ENCODE measurements at places on chromosomes 1 and 21.

DNA sequence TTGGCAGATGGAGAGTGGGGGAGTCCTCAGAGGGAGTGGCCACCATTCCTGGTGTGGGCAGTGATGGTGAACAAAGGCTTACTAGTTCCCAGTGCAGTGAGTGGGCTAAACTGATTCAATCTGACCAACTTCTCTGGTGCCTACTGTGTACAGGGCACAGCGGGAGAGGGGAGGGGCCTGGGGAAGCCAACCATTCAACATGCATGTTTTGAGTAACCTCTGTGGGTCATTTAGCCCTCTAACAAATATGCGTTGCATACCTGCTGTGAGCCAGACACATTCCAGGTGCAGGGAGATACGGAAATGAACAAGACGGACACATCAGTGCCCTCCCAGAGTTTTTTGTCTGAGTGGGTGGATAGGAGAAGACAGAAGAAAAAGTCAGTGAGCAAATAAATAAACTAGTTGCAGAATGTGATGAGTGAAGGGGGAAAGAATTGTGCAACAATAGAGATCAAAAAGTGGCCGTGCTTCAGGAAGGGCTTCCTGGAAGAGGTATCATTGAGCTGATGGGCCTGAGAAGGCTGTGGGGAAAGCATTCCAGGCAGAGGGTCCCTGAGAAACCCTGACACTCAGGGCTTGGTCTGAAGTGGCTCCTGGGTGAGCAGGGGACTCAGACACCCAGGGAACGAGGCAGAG, 78.8 kb downstream of the EPHB2 start:
- peak; percentile 39 for DNase-seq

DNA sequence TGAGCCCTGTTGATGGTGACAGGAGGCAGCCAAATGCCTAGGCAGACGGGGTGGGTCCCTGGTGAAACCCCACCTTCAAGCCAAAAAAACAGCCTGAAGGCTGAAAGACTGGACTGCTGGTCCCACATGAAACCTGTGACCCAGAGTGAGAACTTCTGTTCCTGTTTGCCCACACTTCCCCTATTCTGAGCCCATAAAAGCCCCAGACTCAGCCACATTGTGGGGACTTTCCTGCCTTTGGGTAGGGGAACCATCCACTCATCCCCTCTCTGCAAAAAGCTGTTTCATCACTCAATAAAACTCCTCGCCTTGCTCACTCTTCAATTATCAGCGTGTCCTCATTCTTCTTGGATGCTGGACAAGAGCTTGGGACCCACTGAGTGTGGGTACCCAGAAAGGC, 25.2 kb downstream of the HTR6 start:
- DNase-seq: no peak

- no peak for DNase-seq
Observed at GRCh38 chr1:26378088-26378878, 5.7 kb upstream of the ZNF683 start.

DNA sequence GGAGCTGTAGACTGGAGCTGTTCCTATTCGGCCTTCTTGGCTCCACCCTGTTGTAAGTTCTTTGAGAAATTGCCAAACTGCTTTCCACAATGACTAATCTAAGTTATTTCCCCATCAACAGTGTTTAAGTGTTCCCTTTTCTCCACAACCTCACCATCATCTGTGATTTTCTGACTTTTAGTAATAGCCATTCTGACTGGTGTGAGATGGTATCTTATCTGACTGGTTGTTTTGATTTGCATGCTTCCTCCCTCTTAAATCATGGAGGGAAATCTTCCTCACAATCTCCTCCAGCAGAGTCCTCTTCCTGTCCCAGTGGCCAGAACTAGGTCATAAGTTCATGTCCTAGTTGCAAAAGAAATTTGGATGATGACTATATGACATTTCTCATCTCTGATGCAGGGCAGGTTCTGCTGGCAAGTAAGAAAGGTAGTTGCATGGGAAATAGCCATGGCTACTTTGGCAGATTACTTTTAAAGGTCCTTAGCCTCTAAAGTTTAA, 294.0 kb downstream of the LRRC40 start:
- DNase-seq: no peak

DNA sequence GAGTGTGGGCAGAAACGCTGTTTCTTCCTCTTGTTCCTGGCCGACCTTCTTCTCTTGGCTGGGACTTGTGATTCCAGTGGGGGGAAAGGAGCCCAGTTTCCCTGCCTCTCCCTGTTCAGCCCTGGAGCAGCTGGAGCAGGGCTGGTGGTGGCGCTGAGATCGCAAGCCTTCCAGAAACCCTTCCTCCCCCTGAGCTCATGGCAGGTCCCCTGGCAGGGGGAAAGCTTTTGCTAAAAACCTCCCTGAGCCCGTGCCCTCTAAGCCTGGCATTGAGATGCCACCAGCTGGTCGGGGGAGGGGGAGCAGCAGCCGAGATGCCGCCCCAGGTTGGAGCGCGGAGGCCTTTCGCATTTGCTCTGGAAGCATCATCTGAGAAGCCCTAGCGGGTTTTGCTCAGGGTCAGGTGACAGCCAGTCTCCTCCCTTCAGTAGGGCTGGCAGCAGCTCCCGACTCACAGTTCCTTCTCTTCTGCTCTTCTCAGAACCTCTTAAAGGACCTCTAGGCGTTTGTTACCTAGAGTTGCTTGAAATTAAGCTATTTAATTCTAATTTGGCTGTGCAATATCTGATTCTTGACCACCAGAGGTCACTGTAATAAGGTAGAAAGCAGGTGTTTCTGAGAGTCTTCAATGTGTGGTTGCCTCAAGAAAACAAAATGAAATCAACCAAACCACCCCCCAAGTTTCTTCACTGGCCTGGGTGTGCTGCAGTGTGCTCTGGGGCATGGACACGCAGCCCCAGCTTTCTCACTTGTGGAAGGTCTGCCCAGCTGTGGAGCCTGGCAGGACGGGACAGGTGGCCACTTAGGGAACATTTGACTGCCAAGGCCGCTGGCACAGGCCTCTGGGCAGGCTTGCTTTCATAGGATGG, 257.3 kb downstream of the CAMTA1 start:
- DNase-seq: peak; percentile 1

- DNase-seq: no peak
Observed at GRCh38 chr1:175470591-175470990, 272.8 kb downstream of the TNR start.

All from NCI-H1417 treated with DMSO at 0.1 percent for 48 hours (cell line).